Cardiac septum (tissue), 1 donor: ENCODE measurements at places on chromosomes 3 and 15.

- DNase-seq = no peak
These were observed 762 bp upstream of the ARL6 start for GRCh38 chr3:97763586-97764406.

- DNase-seq = no peak
These were observed 254.4 kb upstream of the TLE3 start for GRCh38 chr15:70351941-70352774.

DNA sequence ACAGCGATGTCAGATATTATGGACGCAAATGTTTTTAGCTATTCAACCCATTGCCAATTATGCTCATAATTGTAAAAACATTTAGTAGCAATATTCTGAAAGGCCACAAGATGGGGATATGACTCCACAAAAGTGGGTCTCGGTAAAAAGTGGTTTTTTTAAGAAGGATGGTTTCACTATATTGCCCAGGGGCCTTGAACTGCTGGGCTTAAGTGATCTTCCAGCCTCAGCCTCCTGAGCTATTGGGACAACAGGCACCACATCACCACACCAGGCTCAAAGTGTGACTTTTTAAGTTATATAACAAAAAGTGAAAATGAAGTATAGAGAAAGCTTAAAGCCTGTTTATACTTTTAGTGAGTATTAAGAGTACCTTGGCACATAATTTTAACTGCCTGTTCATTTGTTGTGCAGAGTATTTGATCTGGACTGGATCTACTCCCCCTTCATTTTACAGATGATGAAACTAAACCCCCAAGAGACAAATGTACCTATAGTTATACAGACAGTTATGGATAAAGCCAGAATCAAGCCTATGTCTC is 9.4 kb downstream of the NAA50 start:
- no peak for DNase-seq

- no peak for DNase-seq
These were observed 8.1 kb upstream of the ARNT2 start for GRCh38 chr15:80396096-80396495.

- no peak for DNase-seq
These were observed 7.9 kb downstream of the RPL32 start for GRCh38 chr3:12833222-12834161.

GRCh38 chr15:50227076-50227475 is 38.5 kb downstream of the HDC start:
- no peak for DNase-seq

DNA sequence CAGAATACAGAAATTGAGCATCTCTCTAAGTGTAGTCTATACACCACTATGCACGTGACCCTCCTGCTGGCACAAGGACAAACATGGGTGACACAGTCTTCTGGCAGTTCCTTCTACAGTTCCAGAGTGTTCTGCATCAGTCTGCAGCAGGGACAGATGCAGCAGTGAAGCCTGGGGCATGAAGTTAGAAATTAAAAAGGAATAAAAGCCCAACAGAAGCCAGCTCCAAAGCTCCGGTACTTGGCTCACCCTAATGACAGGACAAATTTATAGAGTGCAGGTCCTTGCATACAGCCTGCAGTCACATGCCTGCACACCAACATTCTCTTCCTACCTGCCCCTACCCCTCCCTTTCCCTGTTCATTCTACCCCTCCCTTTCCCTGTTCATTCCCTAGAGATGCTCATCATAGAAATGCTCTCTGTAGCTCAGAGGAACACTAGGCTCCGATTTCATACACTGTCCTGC is 15.0 kb downstream of the UACA start:
- DNase-seq = peak; percentile 83

GRCh38 chr3:63975723-63976122 is 47.6 kb downstream of the PSMD6 start:
- DNase-seq = no peak

DNA sequence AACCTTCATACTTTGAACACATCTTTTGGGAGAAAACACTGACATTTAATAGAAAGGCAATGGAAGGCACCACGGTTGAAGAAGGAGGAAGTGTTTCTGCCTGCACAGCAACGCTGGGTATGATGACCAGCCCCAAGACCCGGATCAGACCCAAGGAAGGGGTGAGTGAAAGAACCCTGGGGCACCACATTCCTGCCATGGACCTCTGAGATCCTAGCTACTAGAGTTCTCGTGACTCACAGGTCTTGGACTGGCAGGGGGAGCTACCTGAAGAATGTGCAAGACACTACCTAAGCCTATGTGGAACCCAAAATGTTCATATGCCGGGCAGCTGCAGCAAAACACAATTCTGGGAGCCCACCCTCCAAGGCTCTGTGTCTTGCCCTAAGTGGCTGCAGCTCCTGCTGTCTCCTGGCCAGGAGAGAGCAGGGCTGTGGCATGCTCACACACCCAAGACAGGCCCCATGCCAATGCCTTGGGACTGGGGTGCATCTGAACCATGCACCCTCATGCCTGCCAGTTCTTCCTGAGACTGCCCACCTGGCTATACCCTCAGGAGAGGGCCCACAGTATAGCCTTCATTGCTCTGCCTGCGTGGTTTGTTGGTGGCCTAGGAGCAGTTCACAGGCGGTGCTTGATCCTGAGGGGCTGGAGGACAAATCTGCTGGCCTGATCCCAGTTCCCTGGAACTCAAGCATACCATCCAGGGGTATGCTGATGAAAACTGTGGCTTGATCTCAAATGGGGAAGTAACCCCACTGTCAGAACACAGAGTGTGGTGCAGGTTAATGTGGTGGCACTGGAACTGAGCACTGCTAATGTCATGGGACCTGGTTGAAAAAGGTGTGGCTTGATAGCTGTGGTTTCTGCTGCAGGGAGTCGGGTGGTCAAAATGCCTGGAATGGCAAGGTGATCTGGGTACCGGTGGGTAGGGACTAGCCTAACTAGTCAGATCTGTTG is 353.3 kb upstream of the ARHGEF26 start:
- no peak for DNase-seq

- DNase-seq = no peak
These were observed 38.3 kb upstream of the BCL2L10 start for GRCh38 chr15:52150871-52151270.

GRCh38 chr3:184155644-184156521 is 706 bp downstream of the DVL3 start:
- DNase-seq = peak; percentile 82

- DNase-seq = no peak
These were observed 114.3 kb downstream of the DIPK2A start for GRCh38 chr3:144085964-144086363.

DNA sequence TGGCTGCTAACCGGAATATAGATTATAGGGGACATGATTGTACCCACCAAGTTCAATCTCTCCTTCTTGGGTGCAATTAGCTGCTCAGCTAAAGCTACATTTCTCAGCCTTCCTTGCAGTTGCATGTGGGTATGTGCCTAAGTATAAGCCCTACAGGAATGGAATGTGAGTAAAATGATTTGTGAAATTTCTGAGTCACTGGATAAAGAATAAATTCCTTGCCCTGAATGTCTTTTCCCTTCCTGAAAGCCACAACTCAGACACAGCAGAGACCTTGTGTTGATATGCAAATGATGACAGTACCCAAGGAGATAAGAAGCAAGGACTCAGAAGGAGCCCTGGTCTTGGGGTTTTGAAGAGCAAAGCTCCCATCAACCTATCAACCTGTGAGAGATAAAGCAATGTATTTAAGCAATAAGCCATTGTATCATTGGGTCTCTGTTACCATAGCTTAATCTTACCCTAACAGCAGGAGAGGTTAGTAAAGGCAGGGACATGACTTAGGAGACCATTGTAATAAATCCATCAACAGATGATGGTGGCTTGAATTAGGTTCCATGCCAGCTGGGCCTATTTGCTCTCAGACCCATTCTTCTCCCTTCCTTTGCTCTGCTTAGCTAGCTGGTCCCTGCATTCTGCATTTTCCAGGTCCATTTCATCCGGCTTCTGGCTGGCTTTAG is 25.6 kb upstream of the ZNF280D start:
- DNase-seq = no peak

DNA sequence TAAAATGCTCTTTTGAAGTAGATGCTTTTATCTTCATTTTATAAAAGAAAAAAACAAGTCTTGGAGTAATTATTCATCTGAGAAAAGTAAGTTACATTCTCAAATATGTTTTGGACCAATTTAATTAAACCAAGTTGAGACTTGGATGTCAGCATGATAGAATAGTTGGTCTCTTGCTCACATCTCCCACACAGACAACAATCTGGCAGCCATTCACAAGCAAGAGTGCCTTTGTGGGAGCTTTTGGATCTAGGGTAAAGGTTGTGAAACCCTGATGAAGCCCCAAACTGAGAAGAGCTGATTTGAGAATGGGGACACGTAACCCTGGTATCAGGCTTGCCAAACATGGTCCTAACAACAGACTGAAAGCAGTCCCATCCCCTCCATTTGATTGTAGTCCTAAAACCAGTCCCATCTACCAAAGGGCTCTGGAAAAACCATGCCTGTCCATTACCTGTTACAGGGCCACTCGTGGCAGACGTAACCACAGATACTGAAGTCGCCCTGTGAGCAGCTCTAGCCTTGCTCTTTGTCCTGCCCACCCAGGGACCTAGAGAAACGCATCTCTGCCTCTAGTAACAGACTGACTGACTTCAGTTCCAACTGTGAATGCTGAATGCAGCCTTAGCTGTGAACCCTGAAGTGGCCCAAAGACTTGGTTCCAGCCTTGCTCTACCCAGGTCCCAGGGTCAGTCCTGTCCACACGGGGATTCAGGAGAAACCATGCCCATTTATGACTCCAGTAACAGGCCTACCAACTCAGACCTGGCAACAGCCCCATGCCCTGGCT is 145.5 kb upstream of the SYNPR start:
- no peak for DNase-seq

GRCh38 chr3:102092617-102093466 is 243.5 kb downstream of the NFKBIZ start:
- no peak for DNase-seq

- no peak for DNase-seq
These were observed 157.0 kb downstream of the CHST2 start for GRCh38 chr3:143276592-143276991.

DNA sequence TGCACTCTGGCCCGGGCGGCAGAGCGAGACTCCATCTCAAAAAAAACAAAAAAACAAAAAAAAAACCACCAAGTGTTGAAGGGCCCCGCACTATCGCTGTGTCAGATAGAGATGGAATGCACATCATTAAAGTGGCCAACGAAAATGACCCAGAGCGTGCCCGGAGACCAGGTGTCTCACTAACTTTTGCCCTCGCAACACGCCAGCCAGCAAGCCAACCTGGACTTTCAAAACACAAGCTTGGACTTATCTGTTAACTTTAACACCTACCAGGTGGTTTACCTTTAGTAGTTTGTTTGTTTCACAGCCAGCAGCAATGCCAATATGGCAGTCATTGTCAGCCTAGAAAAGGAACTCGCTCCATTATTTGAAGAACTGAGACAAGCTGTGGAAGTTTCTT is 28.6 kb downstream of the FAM174B start:
- peak; percentile 20 for DNase-seq

GRCh38 chr3:51371943-51372557 is 13.0 kb upstream of the MANF start:
- peak; percentile 15 for DNase-seq

DNA sequence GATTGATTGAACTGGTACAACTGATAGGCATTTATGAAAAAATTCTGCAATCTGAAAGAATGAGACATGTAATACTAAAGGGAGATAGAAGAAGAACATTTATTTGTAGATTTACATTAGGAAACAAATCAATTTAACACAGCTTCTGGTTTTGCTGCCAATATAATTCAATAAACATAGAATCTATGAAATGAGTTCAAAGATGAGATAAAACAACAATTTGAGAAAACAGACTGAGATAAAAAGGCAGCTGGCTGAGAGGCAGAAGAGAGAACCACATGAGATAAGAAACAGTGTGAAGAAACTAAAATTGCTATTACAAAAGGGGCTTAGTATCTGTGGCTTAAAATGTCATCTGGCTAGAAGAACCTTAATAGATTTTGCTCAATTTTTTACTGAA is 176.6 kb downstream of the PYDC2 start:
- DNase-seq = no peak

DNA sequence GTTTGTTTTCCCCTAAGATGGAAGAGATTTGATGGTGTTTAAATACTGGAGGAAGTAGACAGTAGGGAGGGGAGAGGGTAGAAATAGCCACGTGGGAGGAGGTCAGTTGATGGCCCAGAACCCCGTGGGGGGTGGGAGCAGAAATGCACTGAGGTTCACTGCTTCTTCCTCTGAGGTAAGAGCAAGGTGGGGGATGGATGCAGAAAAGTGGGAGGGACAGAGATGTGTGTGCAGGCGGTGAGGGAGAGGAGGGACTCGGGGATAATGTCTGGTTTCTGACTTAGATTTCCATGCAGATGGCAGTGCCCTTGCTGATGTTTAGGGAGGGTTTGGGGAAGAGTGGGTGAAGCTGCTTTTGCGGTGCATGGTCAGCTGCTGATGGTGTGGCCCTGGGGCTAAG is 102.9 kb downstream of the ARNT2 start:
- DNase-seq = no peak

DNA sequence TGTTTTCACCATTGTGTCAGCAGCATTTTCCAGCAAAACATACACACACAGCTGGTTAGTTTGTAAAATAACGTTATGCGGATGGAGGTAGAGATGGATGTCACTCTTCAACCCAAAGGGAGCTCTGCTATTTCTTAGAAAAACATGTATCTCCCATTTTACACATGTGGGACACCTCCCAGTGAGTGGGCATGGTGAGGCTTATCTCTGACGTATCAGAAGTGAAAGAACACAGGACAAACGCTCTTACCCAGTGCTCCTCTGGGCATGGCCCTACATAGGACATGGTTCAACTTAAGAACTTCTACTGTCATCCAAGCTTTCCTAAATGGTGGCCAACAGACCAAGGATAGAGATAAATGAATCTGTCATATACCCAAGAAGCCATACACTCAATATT is 2.1 kb downstream of the FAM240A start:
- no peak for DNase-seq

GRCh38 chr15:41843571-41843970 is 4.9 kb downstream of the PLA2G4B start:
- no peak for DNase-seq

GRCh38 chr15:75532413-75533250 is 46.5 kb downstream of the PTPN9 start:
- no peak for DNase-seq

DNA sequence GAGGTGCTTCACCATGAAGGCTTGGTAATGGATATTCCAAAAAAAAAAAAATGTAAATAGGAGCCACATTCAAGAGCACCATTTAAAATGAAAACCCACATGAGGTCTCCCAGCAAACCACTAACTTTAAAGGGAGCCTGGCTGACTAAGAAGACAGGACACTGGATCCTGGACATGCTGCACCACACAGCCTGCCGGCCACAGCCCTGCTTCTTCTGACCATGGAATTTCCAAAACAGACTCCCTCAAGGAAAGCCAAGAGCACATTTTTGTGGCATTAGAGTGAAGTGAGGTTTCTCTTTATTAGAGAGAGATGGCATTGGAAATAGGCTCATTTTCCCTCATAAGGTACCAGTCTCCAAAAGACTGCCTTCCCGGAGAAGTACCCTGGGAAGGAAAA is 113.9 kb downstream of the RORA start:
- no peak for DNase-seq

DNA sequence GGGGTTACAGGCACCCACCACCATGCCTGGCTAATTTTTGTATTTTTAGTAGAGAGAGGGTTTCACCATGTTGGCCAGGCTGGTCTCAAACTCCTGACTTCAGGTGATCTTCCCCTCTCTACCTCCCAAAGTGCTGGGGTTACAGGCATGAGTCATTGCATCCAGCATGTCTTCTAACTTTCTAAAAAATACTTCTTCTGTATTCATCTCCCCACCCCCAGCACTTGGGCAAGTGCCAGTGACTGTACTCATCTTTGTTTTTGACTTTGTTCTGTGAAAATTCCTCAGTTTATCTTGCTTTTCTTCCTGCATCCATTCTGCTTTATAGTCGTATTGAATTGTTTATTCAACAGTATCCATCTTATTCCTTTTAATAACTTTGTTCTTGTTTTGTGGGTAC is 47.6 kb downstream of the ARIH1 start:
- no peak for DNase-seq
